Stimulated activated CD4-positive, alpha-beta T cell treated with anti-CD3 and anti-CD28 coated beads, Interleukin-15, amount 100 ng/mL, for 1 hour (primary cell): ENCODE measurements at places on chromosomes 5 and 9.

GRCh38 chr9:127390248-127390545 is 6.8 kb upstream of the SLC2A8 start:
- no peak for DNase-seq

DNA sequence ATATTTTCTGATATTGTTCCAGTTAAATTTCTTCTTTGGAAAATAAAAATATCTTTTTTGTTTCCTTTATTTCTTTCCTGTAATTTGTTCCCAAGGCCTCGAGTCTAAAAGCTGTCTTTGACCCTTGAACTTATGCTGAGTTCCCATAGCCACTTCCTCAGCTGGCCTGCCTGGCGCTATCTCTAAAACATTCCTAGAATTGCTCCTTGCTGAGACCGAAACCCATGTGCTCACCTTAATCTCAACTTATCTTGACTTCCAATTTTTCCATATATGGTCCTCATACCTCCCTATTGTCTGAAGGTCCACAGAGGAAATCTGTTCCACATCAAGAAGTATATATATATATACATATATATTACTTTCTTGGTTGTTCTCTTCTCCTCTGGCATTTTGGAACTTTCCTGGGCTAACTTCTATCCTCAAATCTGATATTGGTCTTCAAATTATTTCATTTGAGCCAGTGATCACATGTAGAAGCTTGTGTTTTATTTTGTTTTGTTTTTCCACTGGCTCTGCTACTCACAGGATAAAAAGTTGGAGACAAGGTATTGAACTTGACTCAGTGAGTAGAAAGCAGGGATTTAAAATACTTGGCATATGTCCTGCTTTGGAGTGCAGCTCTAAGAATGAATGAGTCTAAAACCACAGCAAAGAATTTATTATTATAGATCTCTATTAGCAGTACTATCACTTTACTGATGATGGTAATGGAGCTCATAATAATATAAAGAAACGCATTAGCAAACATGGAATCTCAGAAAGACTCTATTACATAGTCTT is 45.2 kb downstream of the ENC1 start:
- no peak for DNase-seq

GRCh38 chr9:87714819-87715218 is 11.1 kb upstream of the CTSL start:
- DNase-seq = no peak

DNA sequence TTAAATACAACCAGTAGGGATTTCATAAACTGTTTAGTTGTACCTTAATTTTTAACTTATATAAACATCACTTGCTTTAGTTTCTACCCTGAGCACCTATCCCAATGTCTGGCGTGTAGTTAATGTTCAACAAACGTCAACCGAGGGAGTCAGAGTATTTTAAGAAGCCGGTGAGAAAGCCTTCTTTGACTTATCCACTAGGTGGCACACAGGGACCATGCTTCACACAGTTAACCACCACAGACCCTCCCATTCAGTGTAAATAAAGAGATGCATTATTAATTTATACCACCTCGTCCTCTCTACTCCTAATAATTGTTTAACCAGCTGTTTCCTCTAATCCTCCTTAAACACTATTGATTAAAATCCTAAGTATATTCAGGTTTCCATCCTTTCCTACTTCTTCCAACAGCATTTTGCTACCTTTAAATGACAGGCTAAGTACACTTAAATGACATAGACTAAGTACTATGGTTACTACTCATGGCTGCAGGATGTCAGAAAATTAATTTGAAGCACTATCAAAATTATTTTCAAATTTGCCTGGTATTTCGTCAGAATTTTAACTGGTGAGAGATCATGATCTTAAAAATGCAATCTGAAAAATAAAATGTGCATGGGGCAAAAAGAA is 2.3 kb downstream of the HAPLN1 start:
- no peak for DNase-seq

DNA sequence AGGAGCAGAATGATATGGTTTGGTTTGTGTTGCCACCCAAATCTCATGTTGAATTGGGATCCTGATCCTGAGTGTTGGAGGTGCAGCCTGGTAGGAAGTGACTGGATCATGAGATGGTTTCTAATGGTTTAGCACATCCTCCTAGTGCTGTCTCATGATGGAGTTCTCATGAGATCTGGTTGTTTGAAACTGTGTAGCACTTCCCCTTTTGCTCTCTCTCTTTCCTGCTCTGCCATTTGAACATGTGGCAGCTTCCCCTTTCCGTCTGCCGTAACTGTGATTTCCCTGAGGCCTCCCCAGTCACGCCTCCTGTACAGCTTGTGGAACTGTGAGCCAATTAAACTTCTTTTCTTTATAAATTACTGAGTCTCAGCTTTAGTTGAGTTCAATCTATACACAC is 756.8 kb upstream of the CDH6 start:
- no peak for DNase-seq

DNA sequence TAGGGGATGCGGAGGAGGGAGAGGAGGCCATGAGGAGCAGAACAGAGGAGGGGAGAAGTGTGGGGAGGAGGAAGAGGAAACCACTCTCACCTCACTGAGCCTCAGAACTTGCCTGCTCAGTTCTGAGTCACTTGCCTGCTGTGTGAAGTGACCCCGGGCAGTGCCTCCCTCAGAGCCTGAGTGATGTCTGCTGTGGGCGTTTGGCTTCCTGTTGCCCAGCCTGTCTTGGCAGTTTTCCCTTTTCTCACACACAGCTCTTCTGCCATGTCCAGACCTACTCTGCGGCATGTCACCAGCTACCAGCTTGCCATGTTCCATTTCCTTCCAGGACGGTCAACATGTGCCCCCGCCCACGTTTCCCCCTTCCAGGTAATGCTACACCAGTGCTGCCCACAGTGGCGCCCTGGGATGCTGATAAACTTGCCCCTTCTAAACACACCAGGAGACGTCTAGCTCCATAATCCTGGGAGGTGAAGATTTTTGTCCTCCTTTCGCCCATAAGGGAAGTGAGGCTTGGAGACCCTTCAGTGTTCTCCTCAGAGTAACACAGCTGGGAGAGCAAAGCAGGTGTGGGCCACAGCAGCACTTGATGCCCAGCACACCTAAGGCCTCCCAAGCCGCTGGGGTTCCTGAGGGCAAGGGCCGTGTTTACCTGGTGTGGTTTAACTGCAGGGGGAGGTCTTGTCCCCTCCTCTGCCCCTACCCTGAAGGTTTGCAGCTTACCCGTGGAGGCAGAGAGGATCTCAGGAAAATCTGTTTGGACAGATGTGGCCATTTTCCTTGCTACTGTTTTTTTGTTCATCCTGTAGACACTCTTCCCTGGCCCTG is 63.8 kb upstream of the RNF130 start:
- no peak for DNase-seq

DNA sequence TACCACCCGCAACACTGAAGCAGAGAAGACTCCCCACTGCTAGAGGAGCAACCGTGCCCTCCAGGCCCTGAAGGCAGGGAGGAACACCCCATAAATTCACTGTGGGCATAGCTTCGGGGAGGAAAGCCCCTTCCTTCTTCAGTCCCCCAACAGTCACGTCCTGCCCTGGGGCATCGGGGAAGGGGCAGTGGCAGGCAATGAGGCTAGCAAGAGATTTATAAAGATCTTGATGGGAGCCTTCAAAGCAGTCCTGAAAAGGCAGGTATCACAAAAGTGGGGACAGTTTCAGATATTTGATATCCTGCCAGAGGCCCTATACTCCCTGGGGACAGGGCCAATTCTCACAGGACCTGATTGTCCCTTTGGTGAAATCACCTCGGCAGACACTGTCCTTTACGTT is 16.9 kb upstream of the TRIM14 start:
- DNase-seq = no peak

DNA sequence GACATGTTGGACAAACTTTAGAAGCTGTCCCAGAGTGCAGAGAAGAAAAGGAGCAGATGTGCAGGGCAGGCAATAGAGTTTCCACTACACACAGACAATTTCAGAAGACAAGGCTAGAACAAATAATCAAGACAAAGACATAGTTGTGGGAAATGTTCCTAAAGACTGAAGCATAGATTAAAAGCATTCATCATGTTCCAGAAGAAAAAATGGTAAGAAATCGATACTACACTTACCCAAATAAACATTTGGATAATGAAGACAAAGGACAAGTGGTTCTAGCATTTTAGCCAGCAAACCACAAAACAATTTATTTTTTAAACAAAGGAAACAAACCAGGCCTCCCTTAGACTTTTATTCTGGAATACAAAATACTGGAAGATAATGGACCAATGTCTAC is 97.9 kb downstream of the FSTL4 start:
- DNase-seq = no peak

GRCh38 chr5:88761939-88762338 is 121.0 kb downstream of the MEF2C start:
- no peak for DNase-seq

- DNase-seq = no peak
Observed at GRCh38 chr9:104209387-104209786, 115.3 kb downstream of the SMC2 start.

DNA sequence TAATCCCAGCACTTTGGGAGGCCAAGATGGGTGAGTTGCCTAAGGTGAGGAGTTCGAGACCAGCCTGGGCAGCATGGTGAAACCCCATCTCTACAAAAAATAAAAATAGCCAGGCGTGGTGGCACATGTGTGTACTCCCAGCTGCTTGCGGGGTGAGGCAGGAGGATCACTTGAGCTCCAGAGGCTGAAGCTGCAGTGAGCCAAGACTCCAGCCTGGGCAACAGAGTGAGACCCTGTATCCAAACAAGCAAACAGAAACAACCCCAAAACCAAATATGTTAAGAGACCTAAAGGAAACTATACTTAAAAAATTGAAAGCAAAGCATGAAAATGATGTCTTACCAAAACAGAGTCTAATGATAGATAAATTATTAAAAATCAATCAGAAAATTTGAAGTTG is 12.4 kb downstream of the HNRNPAB start:
- DNase-seq = no peak

- no peak for DNase-seq
Observed at GRCh38 chr9:37342895-37343294, 79.6 kb upstream of the GRHPR start.

GRCh38 chr5:140073296-140073695 is 30.2 kb upstream of the NRG2 start:
- no peak for DNase-seq

DNA sequence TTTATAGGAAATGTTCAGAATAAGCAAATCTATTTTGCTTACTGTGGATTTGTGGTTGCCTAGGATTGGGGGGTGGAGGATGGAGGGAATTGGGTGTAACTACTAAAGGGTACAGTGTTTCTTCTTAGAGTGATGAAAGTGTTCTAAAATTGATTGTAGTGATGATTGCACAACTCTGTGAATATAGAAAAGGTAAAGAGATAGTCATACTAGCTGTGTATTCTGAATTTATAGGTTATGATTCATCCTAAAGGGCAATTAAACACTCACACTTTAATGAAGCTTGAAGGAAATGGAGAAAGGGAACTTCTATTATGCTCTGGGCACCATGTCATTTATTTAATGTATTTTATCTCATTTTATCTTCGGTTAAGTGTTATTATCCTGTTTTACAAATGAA is 9.9 kb downstream of the TXNDC8 start:
- no peak for DNase-seq

DNA sequence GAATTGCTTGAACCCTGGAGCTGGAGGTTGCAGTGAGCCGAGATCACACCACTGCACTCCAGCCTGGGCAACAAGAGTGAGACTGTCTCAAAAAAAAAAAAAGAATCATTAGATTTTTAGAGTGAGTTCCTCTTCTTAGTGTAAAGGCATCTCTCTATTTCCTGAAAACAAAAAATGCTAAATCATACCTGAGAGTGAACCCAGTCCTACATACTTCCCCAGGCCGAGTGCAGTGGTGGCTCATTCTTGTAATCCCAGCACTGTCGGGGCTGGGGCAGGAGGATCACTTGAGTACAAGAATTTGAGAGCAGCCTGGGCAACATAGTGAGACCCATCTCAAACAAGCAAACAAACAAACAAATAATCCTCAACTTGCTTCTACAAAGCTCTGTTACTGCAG is 38.2 kb upstream of the LPAR1 start:
- DNase-seq = no peak

GRCh38 chr5:113205807-113206206 is 229.0 kb downstream of the TSSK1B start:
- DNase-seq = no peak

DNA sequence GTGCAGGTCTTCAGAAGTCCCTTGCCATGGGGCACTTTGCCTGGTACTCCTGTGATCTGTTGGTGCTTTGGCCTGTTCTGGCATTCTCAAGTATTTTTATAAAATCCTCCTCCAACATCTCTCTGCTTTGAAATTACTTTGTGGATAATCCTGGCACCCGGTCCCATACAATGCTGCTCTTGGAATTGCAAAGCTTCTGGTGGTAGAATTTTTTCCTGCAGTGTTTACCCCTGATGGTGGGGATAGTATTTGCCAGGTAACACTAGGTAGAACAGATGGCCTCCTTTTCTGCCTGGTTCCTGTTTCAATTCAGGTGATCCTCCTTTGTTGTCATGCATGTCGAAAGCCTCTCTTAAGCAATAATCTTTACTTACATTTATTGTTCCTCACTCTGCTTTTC is 109.8 kb upstream of the ATP10B start:
- DNase-seq = no peak

GRCh38 chr9:99866398-99866797 is 40.1 kb upstream of the STX17 start:
- no peak for DNase-seq

DNA sequence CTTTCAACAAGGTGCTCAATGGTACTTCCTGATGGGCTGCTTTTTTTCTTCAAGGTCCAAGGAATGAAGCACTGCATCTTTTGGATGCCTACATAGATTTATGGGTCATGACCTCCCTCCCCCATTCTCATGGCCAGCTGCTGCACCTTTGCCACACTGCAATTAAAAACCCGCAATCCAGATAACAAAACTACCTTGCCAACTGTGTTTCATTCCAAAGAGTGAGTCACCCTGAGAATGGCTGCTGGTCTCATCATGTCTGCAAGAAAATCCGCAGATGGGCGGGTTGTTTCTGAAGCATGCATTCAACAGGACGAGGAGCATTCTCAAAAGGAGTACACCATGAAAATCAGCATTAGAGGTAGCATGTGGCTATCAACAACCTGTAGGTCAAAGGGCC is 139.8 kb downstream of the ELAVL2 start:
- no peak for DNase-seq

DNA sequence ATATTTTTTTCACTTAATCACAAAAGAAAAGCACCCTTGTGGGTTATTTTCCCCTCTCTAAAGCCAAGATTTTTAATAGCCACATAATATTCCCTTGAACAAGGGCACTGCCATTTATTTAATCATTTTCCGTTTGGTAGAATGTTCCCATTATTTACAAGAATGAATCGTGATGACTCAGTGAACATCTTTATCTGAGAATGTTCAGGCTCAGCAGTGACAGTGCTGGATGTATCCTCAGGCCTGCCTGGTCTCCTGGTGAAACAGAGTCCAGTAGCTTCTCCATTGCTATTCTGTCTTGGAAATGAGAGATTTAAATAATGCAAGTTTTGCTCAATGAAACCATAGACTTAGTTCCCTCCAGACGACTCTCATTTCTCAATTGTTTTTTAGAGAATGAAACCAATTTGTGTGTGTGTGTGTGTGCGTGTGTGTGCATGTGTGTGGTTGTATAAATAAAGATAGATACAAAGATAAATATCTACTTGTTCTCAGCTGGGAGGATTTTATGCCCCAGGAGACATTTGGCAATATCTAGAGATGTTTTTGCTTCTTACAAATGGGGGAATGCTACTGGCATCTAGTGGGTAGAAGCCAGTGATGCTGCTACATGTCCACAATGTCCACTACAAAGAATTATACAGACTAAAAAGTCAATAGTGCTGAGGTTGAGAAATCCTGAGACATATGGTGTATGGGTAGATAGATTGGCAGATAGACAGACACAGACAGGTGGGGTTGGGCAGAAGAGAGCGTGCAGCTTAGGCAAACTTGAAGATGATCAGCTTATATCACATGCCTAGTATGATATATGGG is 55.0 kb downstream of the PAPPA start:
- DNase-seq = no peak

- no peak for DNase-seq
Observed at GRCh38 chr5:24365406-24365805, 279.4 kb downstream of the CDH10 start.
